ENCODE measurements at places on chromosomes 11 and 22. TPM values are rescaled to one million over a fixed set of nuclear protein-coding genes. Genes with fewer than 3 reads are reported as not detected.

Gene MAP6
- 11.4 TPM for polyA plus RNA-seq

- DNase-seq, result no peak
Observed at GRCh38 chr11:120192831-120193625, 17.8 kb upstream of the OAF start.

GRCh38 chr11:78857688-78858087, 283.0 kb upstream of the NARS2 start:
- DNase-seq, result no peak

Gene PC
- 18.6 TPM for polyA plus RNA-seq

GRCh38 chr11:64935359-64936081, at the start of gene GPHA2:
Gene GPHA2 (minus strand): TSS chr11:64935893. CDS start chr11:64935460, 433 bp downstream.
- no peak for DNase-seq

DNA sequence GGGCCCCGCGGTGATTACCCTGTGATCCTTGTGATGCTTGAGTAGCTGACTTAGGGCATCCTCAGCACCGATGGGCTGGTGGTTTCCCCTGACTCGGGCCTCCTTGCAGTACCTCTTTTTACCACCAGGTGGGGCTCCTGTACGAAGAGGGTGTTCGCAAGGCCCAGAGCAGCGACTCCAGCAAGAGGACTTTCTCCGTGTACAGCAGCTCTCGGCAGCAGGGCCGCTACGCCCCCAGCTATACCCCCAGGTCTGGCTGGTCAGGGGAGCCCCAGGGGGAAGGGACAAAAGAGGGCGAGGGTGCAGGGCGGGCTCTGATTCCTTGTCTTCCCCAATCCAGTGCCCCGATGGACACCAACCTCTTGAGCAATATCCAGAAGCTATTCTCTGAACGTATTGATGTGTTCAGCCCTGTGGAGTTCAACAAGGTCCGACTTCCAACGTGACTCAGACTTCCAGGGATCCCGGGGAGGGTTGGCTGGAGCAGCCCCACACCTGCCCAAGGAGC, 1.3 kb upstream of the TM7SF2 start:
- peak; percentile 72 for DNase-seq

DNA sequence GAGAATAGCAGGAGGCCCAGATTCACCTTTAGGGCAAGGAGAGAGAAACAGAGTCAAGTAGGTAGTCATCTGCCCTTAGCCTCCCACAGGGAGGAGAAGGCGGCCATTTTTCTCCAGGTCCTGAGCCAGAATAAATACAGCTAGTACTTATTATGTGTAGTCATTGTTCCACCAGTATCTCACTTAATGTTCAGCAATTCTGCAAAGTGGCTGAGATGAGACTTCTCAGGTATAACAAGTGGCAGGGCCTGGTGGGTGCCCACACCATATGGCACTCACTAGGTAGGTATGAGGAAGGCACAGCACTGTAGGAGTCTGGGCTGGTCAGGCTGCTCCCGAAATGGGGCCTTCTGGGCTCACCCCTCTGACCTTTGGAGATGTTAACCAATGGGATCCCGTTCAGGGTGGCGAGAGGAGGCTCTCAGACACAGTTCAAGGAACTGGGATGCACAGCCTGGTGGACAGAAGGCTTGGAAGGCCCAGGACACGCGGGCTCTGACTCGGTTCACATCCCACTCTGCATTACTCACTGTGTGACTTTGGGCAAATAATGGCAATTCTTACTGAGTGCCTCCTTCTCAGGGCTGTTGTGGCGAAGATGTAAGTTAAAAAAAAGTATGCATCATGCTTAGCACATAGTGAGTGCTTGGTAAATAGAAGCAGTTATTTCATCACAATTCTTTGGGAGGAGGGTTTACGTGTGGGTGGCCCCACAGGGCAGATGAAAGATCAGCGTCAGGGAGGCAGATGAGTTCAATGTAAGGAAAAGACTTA, 25.1 kb downstream of the RTN4RL2 start:
- no peak for DNase-seq

DNA sequence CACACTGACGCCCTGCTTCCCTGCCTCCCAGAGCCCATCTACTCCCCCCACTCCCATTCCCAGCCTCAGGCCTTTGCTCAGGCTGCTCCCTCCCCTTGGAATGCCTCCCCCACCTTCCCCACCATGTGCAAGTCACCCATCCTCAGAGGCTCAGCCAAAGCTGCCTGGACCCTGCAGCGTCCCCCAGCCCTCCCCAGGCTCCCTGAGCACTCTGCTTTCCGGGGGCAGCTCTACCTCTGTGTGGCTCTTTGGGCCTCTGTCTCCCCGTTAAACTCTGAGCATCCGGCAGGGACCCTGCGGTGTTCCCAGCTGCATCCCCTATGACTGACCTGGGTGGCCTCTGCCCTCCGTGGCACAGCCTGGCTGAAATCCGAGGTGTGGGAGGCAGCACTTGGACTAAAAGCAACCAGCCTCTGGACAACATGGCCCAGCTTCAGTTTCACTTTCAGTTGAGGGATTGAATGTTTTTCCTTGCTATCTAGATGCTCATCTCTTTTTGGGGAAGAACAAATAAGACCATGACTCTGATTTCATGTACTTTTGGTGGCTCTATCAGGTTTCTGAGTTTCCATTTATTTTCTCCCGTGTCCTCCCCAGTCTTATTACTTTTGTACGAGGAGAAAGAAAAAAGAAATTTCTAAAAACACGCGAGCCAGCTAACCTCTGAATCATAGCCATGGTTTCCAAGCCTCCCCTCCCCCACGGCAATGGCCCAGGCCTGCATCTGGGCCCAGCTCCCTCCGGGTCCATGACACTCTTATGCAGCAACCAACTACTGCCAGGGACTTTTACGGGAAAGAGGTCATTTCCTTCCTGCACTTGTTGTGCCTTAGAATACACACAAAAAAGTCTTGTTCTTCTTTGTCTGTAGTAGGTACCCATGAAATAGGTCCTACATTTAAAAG, 3.8 kb downstream of the APOL3 start:
- DNase-seq, result peak; percentile 85

GRCh38 chr11:16902182-16902581, 112.0 kb downstream of the PLEKHA7 start:
- DNase-seq, result no peak

Gene DNAJB7
- 0.26 TPM for polyA plus RNA-seq

Gene CACNA1I
- 0.10 TPM for polyA plus RNA-seq

- no peak for DNase-seq
Observed at GRCh38 chr22:36445158-36445668, 36.2 kb downstream of the TXN2 start.

DNA sequence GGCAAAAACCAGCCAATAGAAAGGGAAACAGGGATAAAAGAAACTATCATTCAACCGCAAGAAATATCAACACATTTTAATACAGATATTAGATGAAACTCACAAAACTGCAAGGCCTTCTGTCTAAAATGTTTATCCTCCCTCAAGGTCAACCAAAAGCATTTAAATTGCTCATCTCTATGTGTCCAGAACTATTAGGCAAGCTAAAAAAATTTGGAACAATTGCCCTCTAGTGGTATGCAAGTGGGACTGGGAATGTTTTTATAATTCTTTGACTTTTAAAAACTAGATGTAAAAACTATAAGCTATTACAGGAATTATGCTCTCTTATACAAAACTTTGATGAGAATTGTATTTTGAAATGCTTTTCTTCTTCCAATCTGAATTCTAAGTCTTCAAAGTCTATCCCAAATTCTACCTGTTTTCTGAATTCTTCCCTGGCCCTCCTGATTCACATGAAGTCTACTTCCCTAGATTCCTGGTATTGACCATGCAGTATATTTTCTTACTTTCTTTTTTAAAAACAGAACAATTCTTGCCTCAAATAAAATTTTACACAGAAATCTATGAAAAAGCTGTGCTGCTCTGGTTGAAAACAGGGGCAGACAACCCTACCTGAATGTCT, 4.9 kb downstream of the CWC15 start:
- peak; percentile 12 for DNase-seq

- DNase-seq, result no peak
Observed at GRCh38 chr22:23481369-23481768, 98.7 kb downstream of the IGLL1 start.

- DNase-seq, result no peak
Observed at GRCh38 chr11:117160826-117161225, 16.7 kb downstream of the PAFAH1B2 start.

Gene CEND1
- polyA plus RNA-seq, result 0.35 TPM

Gene SAA2
- not detected for polyA plus RNA-seq

GRCh38 chr11:7279676-7280075, 28.0 kb downstream of the SYT9 start:
- DNase-seq, result no peak

DNA sequence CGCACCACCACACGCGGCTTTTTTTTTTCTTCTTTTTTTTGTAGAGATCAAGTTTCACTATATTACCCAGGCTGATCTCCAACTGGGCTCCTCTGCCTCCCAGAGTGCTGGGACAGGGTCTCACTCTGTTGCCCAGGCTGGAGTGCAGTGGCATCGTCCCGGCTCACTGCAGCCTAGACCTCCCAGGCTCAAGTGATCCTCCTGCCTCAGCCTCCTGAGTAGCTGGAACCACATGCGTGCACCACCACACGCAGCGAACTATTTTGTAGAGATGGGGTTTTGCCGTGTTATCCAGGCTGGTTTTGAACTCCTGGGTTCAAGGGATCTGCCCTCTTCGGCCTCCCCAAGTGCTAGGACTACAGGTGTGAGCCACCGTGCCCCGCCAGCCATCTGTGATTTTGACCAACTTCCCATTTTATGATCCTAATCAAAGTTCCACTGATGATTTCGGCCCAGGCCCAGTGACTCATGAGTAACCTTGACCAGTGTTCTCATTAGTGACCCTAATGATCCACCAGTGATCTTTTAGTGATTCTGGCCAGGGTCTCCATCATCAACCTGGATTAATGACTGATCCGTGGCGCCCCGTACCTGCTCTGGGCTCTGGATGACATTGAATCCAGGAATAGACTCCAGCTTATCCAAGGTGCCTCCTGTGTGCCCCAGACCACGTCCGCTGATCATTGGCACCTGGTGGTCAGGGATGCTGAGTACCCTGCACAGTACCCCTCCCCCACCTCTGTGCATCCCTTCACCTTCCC, 1.7 kb downstream of the TYMP start:
- peak; percentile 23 for DNase-seq

Gene NXPE4
- polyA plus RNA-seq, result not detected

- DNase-seq, result no peak
Observed at GRCh38 chr22:24801901-24802465, 4.0 kb upstream of the SGSM1 start.

Gene ARHGAP20
- 7.0 TPM for polyA plus RNA-seq

Gene CD3D
- not detected for polyA plus RNA-seq

DNA sequence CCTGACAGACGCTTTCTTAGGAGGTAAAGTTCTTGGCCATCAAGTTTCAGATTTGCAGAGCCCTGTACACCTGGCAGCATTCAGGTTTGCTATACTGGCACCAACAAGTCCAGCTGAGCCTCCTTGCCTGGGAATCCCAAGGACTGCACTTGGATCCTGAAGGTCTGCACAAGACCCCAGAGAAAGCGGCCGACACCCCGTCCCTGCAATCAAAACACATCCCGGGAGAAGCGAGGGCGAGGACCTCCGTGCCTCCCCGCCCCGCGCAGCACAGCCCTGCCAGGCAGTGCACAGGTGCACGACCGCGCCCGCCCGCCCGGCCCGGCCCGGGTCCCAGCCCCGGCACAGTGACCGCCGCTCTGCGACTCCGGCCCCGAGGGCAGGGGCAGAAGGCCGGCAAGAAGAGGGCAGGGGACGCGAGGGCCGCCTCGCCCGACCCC, 559 bp downstream of the MRTFA start:
- DNase-seq, result no peak

Gene SCN3B
- 38.6 TPM for polyA plus RNA-seq

DNA sequence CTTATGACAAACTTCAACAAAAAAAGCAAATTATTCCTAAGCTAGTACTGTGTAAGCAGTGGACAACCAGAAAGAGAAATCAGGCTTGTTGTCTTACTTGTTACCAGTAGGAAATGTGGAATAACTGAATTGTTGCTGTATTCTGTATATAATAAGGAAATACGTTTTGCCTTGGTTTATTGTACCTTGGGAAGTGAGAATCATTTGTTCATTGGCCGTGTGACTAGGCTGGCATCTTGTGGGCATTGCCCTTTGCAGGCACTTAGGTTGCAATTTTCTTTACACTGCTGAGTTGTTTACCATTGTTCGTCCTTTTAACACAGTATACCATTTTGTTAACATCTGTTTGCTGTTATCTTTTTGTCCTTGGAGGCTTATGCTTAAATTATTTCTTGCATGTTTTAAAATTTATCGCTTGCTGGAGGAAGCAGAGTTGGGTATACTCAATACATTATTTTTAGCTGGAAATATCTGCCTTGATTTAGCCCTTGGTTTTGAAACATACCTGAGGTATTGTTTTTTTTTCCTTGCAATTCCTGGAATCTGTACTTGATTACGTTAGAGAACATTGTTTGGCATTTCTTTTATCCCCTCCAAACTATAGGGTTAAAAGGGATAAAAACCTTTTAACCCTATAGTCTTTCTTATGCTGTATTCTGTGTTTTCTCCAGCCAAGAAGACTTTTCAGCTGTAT, 109.3 kb downstream of the DDX10 start:
- no peak for DNase-seq

Gene MS4A6A
- 29.1 TPM for polyA plus RNA-seq

DNA sequence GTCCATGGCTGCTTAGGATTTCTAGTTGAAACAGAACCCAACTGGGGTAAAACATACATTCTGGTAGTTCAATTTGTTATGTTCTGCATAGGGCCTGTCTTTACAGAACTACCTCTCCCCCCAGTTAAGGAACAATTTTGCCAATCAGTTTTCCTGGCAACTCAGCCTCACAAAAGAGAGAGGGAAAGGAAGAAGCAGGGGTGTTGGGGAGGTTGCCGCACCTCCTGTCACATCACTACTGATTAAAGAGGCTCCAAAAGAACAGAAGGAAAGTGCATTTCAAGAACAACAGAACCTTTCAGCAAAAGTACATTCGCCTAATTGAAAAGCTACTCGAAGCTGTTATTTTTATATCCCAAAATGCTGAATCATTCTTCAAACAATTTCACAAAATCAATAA, 217.6 kb downstream of the CADM1 start:
- DNase-seq, result no peak

DNA sequence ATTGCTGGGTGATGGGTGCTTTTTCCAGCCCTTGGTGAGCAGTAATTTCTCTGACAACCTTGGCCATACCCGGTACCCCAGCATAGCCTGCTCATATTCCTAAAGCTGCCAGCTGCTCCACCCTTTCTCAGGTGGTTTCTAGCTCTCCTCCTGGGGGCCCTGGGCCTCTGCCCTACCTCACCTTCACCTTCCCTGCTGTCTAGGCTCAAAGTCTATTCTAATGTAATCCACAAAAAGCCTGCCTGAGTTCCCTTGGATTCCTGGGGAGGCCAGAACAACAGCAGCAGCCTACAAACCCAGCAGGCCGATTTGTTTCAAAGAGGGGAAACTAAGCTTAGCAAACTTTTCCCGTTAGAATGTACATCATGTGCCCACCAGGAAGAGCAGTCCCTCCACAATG, 117.6 kb downstream of the DSCAML1 start:
- DNase-seq, result no peak

Gene RAB6A
- polyA plus RNA-seq, result 120 TPM

Gene KCNE3
- polyA plus RNA-seq, result 2.8 TPM

DNA sequence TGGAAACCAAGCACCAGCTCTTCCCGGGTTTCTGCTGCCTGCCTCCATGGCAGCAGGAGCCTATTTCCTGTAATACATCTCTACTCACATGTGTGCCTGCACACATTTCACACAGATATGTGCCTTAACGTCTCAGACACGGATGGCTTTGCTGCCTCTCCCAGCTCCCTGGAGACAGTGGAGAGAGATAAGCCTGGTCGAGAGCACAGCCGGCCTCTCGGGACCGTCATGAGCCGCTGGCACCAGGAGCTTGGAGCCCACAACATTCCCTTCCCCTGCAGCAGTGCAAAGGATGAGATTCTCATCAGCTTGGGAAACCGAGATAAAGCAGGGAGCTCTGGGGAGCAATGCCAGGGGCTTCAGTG, 587.7 kb downstream of the BRD1 start:
- no peak for DNase-seq

- DNase-seq, result no peak
Observed at GRCh38 chr11:116832350-116833290, 2.9 kb downstream of the APOC3 start.
